ENCODE measurements at places on chromosomes 16 and 17.

GRCh38 chr17:77597418-77598240 lies 360.9 kb upstream of the TNRC6C start:
- no peak for DNase-seq

- DNase-seq, result no peak
Observed at GRCh38 chr16:50568187-50568815, 20.1 kb downstream of the NKD1 start.

DNA sequence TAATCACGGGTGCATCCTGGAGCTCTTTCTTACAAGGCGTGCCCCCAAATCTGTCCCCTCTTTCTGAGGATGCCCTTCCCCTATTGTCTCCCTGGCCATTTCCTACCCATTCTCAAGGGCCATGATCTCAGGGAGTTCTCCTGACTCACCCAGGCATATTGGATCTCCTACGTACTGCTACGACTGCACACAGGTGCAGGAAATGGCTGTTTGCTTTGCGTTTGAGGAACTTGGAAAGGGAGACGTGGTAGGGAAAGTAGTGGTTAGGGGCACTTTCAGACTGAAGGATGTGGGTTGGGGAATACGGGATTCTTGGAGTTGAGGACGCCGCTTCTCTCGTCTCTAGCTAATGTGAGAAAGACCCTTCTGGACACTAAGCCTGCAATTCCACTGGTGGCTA lies 18.7 kb upstream of the MEOX1 start:
- DNase-seq, result no peak

- DNase-seq, result no peak
Observed at GRCh38 chr16:30843501-30843900, 50.4 kb downstream of the BCL7C start.

DNA sequence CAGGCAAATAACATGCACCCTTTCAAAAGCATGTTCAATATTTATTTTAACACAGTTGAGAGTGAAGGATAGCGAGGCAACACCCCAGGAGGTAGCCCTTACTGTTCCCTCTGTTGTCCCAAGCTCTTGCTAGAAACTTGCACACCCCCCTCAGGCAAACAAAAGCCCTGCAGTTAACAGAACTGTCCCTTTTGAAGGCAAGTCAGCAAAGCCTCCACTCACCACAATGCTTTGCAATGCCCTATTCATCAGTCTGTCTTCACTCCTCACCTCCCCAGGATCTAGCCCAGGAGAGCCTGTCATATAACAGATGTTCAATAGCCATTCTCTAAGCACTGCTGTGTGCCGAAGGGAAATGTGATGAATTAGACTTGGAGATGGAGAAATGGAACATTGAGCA lies 3.5 kb upstream of the CNEP1R1 start:
- no peak for DNase-seq

DNA sequence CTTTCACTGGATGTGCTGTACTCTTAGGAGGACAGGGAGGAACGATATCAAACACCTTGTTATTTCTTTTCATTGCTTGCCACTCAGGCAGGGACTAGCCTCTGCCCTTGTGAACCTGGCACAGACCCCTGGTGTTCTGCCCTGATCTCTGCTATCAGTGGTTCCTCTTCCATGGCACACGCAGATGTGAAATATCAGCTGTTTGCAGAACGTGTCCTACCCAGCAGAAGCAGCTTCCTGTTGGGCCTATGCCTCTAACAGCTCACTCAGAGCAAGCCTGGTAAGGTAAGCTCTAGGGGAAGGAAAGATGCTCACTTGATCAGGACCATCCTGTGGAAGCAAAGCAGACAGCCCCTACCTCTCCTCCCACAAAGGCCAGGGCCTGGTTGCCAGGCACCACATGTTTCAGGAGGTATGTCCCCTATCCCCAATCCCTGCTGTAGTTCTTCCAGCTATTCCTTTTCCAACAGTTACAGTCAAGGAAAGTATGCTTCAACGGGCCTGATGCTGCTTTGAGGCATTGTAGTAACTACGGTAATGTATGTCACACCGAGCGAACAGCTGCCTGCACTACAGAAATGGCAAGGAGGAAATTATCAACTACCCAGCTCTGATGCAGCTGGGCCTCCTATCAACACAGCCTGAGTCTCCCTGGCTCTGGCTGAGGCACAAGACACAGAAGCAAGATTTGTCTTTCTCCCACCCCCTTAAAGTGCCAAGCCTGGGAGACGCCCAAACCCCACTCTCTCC lies 41.3 kb upstream of the GFOD2 start:
- DNase-seq, result no peak

DNA sequence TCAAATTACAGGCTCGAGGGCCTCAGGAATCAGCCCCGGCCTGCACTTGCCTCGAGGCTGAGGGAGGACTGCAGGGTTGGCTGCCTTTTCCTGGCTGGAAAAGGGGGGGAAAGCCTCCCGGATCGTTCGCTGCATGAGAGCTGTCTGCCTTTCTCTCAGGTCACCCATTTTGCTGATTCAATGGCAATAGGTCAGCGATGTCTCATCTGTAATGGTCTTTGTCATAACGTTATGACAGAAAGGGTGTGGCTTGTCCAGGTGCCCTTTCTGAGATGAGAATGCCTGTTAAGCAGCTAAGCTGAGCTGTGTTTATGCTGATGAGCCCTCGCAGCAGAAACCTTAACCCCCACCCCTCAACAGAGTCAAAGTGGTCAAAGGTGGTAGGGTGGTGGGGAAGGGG lies 81.8 kb downstream of the AKAP1 start:
- DNase-seq, result no peak

- DNase-seq, result peak; percentile 20
Observed at GRCh38 chr17:56918916-56919315, 5.1 kb upstream of the TRIM25 start.

DNA sequence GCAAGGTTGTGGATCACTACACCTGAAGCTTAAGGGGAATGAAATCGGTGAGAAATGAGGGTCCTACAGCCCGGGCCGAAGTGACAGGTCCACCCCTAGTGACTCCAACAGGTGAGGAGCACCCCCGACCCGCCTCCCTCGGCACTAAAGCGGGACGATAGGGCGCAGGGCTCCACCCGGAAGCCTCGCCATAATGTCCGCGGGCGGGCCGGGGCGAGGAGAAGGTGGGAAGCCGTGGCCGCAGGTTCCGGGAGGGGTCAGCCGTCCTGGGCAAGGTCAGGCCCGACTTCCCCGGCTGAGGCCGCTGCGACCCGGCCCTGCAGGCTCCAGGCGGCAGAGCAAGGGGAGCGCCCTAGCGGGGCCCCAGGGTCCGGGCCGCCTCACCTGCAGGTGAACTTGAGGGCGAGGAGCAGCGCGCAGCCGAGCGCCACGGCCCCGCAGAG lies 543 bp downstream of the TXNDC11 start:
- DNase-seq, result peak; percentile 29

DNA sequence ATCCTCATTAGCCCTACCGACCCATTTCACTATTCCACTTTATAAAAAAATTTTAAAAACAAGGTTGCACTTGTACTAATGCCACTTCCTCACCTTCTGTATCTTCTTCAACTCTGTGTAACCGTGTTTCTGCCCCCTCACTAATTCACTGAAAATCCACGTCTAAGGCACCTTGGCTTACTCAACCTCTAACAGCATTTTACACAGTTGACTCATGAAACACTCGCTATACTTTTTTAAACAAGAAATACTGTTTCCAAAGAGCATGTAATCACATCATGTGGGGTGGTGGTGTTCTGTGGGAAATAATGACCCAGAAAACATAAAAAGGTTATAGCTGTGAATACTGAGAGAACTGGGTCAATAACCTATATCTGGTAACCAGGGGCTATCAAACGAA lies 79.9 kb downstream of the NCOR1 start:
- no peak for DNase-seq

DNA sequence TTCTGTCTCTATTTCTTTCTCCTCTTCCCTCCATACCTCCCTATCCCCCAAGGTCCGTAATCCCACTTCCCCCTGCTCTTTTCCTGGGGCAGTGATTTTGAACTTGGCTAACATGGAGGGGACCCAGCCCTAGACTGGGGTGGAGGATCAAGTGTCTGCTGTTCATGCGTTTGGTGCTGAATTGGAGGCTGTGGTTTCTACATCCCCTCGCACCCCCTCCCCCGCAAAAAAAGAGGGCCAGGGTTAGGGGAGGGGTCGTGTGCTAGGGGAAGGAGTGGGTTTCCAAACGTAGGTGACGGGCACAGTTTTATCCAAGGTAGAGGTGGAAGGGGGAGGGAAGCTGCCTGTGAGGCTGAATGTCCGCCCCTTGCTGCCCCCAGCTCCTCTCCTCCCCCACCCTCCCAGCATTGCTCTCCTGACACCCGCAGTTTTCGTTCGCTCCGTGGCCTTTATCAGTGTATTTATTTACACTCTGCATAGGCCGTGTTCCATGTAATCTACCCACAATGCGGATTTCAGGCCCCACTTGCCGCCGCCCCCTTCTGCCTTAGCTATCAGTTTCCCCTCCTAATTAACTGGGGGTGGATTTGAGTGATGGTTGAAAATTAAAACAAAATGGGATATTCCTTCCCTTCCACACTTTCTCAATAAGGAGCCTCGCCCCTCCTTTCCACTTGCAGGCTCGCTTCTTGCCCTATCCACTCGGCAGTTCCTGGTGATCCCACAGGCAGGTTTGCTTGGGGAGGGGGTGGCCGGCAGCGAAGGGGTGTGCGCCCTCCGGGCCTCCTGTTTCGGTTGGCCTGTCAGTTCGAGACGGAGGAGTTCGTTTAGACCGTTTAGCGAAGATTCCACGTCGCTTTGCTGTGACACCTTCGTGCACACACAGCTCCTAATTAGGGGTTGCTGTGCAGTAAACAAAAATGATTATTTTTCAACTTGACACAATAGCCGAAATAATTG lies 2.0 kb downstream of the GNAO1 start:
- no peak for DNase-seq

DNA sequence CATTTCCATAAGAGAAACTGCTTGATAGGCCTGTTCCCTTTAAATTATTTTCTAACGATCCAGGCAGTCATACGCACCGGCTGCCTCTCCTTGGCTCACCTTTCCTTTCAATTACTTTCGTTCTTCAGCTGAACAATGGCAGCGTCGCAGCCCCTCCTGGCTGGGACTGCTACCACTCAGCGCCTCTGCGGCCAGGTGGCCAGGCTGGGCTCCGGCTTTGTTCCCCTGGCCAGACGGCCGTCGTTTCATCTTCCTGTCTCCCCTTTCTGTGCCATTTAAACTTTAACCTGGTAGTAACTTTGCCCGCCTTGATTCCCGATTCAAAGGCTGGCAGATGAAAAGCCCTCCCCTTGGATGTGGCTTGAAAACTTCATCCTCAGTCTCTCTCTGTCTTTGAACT lies 79.0 kb downstream of the C16orf78 start:
- no peak for DNase-seq

DNA sequence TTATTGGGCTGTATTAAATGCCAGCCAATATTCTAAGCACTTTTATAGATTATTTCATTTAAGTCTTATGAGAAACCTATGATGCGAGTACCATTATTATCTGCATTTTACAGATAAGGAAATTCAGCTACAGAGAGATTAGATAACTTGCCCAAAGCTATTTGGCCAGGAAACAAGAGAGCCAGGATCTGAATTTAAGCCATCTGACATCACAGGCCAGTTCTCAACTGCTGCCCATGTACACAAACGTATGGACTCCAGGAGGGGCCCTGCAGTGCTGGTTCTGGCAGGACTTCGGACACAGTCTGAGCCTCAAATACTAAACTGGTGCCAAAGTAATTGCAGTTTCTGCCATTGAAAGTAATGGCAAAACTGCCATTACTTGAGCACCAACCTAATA lies 40.2 kb downstream of the CPPED1 start:
- no peak for DNase-seq

GRCh38 chr16:71421911-71422310 lies 19.9 kb downstream of the TLE7 start:
- DNase-seq, result peak; percentile 24

GRCh38 chr16:27482397-27483087 lies 67.2 kb downstream of the GTF3C1 start:
- DNase-seq, result no peak

DNA sequence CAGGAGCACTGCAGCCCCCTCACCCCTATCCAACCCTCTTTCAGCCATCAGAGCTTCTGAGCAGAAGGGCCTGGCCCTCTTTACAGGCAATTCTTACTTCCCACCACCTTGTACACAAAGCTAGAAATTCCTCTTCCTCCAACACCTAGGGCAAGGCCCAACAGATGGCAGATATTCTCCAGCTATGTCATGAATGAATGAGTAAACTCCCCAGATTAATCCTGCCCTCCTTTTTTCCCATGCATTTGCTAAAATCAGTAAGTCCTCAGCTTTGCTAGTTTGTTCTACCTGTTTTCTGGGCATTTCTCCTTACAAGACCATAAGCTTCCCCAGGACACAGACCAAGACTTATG lies 20.4 kb upstream of the MRPS23 start:
- no peak for DNase-seq

DNA sequence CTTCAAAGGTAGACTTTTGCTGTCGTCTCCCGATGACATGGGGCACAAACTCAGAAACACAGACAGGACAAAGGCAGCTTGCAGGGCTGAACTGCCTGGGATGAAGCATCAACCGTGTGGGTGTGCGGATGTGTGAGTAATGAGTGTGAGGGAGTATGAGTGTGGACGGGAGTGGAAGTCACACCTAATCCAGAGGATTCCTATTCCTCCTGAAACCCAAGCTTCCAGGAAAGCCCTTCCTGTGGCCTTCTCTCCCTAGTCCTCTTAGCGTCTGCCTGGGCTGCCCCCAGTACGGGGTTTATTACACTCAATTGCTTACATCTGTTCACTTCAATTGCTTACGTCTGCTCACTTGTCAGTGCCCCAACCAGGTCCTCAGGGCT lies 2.3 kb upstream of the IL4R start:
- no peak for DNase-seq

DNA sequence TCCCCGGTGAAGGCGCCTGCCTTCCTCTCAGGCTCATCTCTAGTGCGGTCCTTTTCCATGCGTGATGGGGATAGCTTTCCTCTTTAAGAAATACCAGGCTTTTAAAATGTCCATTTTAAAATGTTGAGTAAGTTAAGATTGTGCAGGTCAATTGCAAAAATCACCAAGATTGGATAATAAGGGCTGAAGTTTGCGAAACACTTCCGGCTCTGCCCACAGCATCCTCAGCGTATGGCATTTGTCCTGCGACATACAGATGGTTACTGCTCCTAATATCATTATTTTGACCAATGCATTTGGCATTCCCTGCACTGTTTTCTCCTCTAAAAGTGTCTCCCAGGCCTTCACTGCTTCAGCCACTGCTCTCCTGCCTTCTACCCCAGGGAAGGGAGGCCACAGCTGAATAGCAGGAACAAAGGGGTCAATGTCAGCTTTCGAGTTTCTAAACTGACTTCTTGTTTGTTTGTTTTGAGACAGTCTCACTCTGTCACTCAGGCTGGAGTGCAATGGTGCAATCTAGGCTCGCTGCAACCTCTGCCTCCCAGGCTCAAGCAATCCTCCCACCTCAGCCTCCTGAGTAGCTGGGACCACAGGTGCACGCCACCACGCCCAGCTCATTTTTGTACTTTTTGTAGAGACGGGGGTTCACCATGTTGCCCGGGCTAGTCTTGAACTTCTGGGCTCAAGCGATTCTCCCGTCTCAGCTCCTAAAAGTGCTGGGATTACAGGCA lies 91.9 kb downstream of the CRISPLD2 start:
- DNase-seq, result no peak

DNA sequence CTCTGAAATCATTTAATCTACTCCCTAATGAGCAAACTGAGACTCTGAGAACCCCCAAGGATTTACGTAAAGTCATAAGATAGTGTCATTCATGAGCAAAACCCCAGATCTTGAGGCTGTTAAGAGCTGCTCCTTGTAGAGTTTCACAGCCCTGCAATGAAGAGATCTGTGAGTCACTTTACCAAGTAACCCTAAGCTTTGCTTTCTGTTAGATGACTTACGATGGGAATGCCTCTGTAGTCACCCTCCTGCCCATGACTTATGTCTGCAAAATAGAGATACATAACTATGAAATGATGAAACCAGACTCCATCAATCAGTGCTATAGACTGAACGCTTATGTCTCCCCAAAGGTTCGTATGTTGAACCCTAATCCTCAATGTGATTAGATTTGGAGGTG lies 117.7 kb downstream of the HS3ST3A1 start:
- no peak for DNase-seq

Data from CD4-positive, alpha-beta T cell treated with Interleukin-2 at 100 ng/mL for 4 hours (primary cell).